ENCODE measurements at places on chromosomes 1 and 21.

DNA sequence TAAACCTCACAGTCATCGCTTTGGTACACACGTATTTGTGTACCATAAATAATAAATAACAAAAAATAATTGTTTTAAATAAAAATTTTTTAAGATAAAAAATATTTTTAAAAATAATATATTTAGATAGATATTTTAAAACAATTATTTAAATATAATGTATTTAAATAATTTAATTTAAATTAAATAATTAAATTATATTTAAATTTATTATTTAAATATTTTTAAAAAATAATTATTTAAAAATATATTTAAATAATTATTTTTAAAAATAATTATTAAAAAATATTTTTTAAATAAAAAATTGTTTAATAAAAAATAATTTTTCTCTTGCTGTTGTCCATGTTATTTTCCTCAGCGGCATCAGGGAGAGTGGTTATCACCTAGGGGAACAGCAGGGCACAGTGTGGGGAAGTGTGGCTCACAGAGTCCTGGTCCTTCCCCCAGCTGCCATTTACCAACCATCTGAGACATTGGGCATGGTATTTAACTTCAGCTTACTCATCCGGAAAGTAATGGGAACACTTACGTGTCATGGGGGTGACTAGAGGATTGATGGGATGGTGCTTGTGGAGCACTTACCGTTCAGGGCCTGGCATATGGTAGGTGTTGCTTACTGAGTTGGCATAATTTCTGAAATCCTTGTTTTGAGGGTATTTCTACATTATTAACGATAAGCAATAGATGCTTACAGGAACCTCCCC, 92.9 kb upstream of the TSPAN2 start:
- DNase-seq = no peak

GRCh38 chr21:31752967-31753366, 21.0 kb upstream of the SCAF4 start:
- no peak for DNase-seq

GRCh38 chr1:33086384-33086850, 5.5 kb downstream of the AZIN2 start:
- peak; percentile 79 for DNase-seq

- no peak for DNase-seq
Measured at GRCh38 chr1:1259951-1260600, 13.6 kb upstream of the C1QTNF12 start.

- DNase-seq = no peak
Measured at GRCh38 chr1:240385985-240386978, 225.7 kb downstream of the GREM2 start.

GRCh38 chr21:20292280-20292679, 705.9 kb upstream of the NCAM2 start:
- no peak for DNase-seq

DNA sequence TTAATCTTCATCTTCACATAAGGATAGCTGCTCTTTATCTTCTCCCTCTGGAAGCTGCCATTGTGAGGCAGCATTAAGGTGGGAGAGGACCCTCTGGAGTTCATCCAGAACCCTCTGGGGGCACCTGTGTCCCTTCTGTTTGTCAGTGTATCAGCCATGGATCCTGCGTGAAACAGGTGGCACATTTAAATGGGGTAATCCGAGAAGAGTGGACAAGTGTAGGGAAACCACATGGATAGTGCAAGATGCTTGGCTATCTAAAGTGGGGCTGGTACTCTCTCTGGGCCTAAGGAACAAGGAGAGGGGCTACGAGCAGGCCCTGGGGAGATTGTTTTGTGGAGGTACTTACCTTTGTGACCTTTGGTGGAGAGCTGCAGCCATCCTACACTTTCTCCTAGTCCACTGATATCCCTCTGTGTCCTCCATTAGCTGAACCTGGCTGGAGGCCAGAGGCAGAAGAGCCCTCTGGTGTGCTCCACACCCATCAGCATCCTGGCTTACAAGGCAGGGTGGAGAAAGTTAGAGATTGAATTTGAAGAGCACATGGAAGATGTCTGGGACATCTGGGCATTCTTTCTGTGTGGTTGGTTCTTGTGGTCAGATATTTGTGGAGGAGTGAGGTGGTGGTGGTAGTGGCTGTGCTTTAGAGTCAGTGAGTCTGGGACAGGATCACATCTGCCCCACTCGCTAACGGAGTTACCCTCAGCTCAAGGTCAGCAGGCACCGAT, 117.7 kb downstream of the FGGY start:
- peak; percentile 37 for DNase-seq

GRCh38 chr21:46666941-46667740, 31.7 kb downstream of the PRMT2 start:
- DNase-seq = no peak

DNA sequence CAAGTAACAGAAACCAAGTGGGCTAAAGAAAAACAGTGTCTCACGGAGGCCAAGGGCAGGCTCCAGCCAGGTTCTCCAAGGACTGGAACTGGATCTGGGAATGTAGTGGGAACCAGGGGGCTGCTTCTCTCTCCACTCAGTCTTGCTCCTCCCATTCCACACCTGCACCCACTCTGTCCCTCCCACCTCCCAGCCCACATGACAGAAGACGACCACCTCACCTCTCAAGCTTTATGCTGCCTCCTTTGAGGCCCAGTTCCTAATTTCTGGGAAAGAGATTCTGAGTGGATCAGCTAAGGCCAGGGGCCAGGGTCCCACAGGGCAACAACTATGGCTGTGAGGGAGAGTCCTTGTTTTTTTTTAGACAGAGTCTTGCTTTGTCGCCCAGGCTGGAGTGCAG, 18.8 kb upstream of the CEP85 start:
- no peak for DNase-seq

DNA sequence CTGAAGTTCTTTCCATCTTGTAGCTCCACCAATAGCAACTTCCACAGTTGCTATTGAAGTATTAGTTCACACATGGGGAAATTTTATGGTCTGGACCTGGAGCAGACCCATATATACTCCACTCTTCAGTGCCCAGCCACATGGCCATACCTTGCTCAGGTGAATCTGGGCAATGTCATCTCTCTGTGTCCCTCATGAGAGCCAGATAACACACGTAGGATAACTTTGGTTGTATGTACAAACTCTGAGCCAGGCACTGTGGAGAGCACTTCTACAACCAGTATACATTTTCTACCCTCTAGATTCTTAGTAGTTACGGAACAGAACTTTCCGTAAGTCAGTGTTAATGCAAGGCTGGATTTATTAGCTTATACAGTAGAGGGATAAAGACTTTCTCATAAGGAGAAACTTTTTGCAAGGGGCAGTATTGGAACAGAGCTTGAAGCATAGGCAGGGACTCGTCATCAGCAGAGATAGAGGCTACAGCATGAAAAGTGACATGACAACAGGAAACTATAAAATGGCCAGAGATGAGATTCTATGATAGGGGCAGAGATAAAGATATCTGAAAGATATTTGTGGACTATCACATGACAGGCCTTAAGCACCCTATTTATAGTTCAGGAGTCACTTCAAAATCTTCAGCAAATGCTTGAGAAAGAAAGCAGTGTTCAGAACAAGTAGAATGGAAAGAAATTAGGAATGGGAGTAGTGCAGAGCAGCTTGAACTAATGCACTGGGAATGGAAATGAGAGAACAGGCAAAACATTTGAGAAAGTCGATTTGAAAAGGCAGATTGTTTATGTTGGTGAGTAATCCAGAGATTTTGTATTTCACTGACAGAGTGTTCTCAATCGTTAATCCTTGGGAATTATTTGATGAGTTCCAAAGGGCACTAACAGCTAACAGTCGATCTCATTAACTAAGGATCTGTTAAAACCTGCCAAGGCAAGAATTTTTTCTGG, 481.8 kb downstream of the USP25 start:
- no peak for DNase-seq

DNA sequence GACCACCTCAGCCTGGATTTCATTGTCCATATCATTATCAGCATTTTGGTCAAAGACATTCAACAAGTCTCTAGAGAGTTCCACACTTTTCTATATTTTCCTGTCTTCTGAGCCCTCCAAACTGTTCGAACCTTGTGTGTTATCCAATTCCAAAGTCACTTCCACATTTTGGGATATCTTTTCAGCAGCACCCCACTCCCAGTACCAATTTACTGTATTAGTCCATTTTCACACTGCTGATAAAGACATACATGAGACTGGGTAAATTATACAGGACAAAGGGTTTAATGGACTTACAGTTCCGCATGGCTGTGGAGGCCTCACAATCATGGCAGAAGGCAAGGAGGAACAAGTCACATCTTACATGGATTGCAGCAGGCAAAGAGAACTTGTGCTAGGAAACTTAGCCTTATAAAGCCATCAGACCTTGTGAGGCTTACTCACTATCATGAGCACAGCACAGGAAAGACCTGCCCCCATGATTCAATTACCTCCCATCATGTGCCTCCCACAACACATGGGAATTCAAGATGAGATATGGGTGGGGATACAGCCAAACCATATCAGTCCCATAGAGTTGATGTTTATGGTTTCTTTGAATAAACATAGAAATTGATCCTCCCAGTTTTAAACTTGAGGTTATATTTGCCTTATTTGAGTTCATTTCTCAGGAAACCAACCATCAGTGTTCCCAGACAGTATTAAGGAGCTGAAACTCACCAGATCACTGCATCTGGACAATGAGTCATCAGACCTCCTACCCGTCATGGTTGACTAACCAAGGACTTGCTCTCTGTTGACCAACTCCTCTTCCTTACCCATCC, 322.7 kb upstream of the DUSP10 start:
- no peak for DNase-seq

GRCh38 chr1:83725735-83726360, 273.1 kb downstream of the TTLL7 start:
- no peak for DNase-seq
